HT1080 (cell line): ENCODE measurements at places on chromosomes 16 and 17. TPM values are rescaled to one million over a fixed set of nuclear protein-coding genes. Genes with fewer than 3 reads are reported as not detected.
A peak's percentile ranks its signal among the peaks of the same experiment; 100 is the strongest.

GRCh38 chr16:54633943-54634362, 296.7 kb upstream of the IRX5 start:
- DNase-seq, result peak; percentile 6

DNA sequence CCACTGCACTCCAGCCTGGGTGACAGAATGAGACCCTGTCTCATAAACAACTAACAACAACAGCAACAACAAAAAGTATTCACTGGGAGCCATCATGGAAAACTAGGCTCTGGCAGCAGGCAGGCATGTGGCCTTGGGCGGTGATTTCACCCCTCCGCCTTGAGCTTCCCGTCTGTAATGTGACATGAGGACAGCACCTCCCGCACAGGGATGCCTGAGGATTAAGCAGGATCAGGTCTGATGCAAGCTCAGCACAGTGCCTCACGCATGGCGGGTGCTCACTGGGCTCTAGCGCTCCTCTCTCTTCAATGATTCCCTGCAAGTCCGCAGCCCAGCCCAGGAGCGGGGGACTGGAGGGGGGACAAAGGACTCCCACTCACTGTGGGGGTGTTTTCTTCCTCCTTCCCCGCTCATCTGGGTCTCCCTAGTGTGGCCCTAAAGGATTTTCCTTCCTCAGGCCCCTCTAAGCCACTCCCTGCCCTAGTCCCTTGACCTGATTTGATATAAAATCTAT, 2.8 kb downstream of the PLCD3 start:
- no peak for DNase-seq

GRCh38 chr16:11681976-11682654, 13.9 kb downstream of the SNN start:
- DNase-seq, result no peak

Gene TNP2
- total RNA-seq, result not detected in 2 replicates

DNA sequence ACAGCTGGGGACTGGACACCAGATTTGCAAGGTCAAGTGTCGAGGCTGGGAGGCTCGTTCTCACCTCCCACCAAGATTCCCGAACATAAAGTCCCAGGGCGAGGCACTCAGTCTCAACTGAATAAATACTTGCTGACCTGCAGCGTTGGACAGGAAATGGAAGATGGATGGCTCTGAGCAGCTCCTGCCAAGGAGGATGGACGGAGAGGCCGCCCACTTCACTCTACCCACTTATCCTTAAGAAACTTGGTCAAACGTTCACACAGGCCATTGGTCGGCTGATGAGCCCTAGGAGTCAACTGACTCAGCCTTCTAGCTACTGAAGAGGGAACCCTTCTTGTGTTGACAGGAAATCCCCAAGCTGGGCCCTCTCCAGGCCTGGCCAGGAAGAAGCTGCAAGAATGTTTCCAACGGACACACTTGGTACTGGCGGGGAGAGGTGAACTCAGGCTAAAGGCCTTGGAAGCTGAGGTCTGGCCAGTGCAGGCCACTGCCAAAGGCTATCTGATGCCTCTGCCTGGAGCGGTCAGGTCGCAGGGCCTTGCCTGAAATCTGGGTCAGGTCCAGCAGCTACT, 50.0 kb downstream of the VAC14 start:
- DNase-seq, result peak; percentile 90

DNA sequence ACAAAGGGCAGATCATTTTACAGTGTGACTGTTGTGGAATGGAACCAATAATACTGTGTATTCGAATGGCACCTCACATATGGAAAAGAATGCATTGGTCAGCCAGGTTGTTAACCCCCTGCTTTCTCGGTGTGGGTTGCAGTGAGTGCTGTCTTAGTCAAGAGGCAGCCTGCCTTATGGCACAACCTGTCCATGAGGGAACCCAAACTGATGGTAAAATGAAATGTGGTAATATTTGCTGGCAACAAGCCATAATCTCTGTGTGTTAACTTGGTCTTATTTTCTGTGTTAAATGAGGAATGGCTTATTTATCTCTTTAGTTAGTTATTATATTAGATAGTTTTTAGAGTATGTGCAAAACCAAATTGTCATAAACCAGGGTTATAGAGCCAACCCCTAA, 81.6 kb downstream of the TMC6 start:
- DNase-seq, result no peak

Gene PFN1
- total RNA-seq, result 1,934 and 2,529 TPM in 2 replicates

Gene CBLN1
- not detected in 2 replicates for total RNA-seq

GRCh38 chr17:65064452-65065019, 8.0 kb upstream of the GNA13 start:
- DNase-seq, result peak; percentile 73

DNA sequence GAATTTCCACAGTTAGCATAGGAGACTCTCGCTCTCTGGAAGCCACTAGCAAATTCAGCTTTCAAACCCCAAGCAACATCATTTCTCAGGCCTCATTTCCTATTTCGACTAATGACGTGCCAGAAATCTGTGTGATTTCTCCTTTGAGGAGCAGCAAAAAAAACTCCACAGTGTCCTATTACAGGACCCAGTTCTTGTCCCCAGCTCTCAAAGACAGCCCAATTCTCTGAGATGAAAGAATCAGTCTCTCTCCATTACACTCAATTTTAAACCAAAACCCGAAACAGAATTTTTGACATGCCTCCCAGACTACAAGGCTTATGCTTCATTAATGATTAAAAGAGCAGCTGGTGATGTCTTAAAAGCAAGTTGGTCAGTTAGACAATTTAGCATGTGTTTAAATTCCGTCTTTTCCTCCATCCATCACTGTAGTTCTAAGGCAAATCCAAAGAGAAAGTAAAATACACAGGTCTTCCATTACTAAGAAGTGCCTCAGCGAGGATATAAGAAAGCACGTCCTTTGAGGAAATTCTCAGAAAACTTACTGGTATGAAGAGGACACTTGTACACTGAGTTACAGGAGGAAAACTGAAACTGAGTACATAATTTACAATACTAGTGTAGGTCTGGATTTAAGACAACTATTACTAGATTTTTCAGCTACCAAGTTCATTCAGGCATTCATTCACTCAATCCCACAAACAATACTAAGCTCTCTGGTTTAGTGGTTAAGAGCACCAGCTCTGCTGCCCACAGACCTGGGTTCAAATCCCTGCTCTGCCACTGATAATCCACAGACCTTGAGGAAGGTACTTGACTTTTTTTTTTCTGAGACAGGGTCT, 12.5 kb downstream of the TOM1L2 start:
- DNase-seq, result peak; percentile 41

Gene SPATA22
- total RNA-seq, result not detected in 2 replicates

DNA sequence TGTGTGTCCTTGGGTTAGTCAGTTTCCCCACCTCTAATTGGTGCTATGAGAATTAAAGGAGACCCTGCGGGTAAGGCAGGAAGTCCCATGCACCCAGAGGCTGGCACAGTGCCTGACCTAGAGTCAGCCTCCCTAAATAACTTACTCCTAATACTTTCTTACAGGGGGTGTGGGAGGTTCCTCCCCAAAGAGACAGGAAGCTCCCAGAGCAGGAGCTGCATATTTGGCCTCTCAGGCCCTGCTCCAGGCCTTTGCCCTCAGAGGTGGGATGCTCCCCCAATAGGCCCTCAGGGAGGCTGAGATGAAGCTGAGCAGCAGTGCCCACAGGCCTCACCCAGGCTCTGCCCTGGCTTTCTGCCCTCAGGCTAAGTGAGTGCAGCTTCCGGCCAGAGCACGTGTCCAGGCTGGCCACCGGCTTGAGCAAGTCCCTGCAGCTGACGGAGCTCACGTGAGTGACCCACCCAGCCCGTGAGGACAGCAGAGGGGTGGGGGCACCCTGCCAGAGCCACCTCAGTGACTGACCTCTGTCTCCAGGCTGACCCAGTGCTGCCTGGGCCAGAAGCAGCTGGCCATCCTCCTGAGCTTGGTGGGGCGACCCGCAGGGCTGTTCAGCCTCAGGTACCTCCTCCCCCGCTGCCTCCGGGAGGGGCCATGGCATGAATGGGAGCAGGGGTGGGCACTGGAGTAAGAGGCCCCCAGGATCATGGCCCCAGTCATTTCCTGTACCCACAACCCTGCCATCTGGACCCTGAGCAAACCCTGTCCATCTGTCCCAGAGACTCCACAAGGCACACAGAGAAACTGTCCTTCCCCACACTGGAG, 31.1 kb upstream of the CPNE2 start:
- DNase-seq, result peak; percentile 73

Gene MARVELD3
- total RNA-seq, result 0.10 and 0.55 TPM in 2 replicates

GRCh38 chr17:52110923-52111581, 47.5 kb downstream of the CA10 start:
- DNase-seq, result no peak

Gene DNAI2
- not detected in 2 replicates for total RNA-seq

GRCh38 chr17:79917902-79918484, 78.8 kb upstream of the CBX4 start:
- DNase-seq, result no peak

DNA sequence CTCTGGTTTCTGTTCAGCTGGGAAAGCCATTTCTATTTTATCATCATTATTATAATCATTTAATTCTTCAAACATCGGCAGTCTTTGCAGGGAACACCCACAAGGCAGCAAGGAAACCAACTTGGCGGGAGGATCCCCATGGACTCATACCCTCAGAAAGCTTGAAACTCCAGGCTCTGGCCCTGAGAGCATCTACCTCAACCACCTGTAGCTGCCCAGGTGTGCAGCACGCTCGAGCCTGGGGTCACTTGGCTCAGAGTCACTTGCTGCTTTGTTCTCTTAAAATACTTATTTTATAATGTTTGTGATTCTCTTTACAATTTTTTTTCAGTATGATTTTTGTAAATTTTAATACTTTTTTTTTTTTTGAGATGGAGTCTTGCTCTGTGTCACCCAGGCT, 6.8 kb upstream of the ZNF423 start:
- DNase-seq, result no peak

DNA sequence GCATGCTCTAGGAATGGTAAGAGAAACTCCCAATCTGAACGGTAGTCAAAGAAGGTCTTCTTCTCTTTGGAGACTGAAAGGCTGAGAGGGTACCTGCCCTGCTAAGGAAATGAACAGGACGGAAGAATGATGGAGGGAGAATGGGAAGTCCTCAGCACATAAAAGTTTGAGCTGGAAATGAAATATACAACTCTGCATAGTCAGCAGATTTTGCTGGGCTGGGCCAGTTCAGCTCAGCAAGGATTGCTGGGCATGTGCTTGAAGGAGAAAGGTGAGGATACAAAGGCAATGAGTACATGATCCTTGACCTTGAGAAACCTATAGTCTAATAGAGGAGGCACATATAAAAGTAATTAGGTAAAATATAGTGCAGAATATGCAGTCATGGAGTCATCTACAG, 669.3 kb downstream of the MAF start:
- DNase-seq, result no peak

Gene CDH8
- not detected in 2 replicates for total RNA-seq

DNA sequence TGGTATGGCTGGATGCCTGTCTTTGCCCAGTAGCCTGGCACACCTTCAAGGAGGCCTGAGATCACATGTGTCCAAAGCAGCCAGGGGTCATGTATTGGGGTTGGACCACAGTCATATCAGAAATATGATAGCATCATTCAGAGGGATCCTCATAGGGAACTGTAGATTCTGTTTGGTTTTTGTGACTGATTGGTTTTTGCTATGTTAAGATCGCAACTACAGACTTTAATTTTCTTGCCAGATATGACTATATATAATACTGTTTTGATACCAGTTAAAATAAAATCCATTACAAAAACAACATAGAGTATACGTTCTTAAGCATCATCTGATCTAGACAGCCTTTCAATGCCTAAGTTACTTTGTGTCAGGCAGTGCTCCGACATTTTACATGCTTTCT, 11.8 kb upstream of the SMPD3 start:
- no peak for DNase-seq

DNA sequence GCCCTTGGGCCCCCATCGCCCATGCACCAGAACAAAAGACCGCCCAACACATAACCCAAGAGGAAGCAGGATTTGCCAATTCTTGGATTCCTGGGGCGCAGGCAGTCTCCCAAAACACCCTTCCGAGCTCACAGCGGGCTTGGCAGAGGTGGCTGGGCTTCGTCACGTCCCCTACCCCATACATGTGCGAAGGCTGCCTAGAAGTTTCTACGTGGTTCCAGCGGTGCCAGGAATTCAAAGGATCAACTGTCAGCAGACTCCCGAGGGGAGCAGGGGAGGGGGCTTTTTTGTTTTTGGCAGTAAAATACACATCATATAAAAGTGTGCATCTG, 80.8 kb upstream of the PLCG2 start:
- no peak for DNase-seq

DNA sequence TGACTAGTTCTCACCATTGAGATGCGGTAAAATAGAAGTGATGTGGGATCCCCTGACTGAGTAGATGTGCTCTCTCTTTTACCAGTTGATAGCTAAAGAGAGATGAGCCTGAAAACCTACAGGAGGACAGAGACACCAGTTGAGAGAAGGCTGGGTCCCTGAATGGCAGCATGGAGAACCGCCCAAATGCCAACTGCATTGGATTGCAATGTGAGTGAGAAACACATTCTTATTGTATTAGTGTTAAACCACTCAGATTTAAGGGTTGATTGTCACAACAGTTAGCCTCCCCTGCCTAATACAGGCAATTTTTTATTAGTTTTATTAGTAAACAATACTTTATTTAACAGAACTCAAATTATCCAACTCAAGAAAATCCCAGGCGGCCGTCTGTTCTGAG, 61.2 kb downstream of the SPACA3 start:
- DNase-seq, result no peak

Gene ARHGAP23
- 21.7 and 40.0 TPM in 2 replicates for total RNA-seq

DNA sequence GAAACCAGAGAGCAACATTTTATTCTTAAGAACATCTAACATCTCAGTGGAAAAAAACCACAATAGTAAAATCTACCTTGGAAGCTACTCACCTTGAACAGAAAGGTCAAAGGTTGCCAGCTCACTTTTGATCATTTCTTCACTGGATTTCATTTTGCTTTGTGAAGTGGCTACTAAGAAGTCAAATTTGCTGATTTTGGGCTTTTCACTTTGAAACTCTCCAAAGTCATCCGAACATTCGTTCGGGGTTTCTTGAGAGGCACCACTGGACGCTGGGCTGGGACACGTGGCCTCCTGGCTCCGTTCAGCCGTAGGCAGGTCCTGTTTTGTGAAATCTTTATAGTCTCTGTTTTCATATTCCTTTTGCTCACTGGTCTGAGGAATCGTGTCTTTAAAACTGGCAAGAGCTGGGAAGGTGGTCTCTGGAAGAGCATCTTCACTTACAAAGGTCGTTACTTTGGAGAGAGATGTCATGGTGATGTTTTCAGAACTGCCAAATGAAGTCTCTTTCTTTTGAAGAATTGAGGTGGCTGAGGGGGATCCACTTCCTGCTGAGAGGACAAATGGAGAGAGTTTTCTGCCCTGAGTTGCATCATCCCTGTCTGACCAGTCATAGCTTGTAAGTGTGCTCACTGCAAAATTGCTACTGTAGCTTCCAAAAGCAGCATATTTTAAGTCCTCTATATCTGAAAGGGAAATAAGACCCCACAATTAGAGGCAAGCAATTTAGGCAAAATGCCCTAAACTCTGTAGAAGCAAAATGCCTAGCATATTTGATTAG, 52.4 kb downstream of the DUSP14 start:
- DNase-seq, result peak; percentile 25

DNA sequence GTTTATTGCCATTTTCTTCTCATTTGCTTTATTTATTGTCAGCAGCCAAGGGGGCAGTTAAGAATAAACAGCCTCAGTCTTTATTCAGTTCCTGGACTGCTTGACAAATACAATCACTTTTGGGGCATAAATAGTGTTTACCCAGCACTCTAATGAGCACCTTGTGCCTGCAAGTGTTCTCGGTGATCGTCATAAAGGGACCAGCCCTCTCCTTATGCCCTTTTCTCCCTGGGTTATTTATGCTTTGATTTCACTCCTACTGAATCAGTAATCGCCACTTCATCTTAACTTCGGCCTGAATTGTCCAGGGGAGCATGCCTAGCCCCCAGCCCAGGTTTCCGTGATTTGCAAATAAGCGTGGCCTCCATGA, 55.7 kb upstream of the CACNG5 start:
- DNase-seq, result no peak

Gene CLCN7
- total RNA-seq, result 57.5 and 67.0 TPM in 2 replicates
